ENCODE measurements at places on chromosomes 3 and 15.

GRCh38 chr15:69668039-69668705, 215.6 kb downstream of the RPLP1 start:
- no peak for DNase-seq

GRCh38 chr15:99566157-99566897, 543 bp downstream of the MEF2A start:
- no peak for DNase-seq

DNA sequence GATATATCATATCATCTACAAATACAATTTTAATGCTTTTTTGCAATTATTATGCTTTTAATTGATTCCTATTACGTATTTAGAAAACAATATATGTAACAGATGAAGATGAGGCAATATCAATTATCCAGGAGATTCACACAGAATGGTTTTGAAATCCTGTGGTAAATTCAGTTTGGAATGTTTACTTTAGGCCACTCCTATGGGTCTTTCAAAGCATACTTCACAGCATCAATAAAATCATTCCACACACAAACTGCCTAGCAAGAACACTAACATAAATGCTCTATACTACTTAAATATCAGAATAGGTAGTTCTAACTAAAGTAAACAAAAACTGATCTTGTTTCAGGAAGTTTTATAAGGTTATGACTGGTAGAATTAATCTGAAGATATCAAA, 90.5 kb downstream of the FAM227B start:
- DNase-seq: no peak

DNA sequence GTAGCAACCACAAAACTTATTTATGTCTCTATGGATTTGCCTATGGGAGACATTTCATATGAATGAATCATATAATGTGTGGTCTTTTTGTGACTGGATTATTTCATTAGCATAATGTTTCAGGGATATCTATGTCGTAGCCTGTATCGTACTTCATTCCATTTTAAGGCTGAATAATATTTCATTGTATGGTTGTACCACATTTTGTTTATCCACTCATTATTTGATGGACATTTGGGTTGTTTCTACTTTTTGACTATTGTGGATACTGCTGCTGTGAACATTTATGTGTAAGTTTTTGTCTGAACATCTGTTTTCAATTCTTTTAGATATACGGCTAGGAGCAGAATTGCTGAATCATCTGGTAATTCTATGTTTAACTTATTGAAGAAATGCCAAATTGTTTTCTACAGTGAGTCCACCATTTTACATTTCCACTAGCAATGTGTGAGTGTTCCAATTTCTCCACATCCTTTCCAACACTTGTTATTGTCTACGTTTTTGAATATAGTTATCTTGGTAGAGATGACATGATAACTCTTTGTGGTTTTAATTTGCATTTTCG, 134.4 kb upstream of the DAZL start:
- DNase-seq: no peak

GRCh38 chr3:152047465-152047864, 174.0 kb downstream of the SUCNR1 start:
- DNase-seq: no peak

DNA sequence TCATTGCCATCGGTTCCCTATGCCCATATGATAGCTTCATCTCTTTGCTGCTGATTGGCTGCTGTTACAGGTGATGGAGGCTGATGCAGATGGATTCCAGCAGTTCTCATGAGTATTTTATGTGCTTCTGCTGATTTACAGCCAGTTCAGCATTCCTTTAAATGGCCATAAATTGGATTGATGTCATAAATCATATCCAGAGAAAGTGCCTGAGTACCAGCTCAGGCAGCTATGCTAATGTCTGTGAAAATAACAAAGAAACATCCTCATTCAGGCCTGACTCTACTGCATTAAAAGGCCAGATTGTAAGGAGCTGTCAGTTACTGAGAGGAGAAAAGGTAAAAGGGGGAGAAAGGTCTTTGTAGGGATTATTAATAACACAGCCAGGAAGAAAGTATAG, 756.8 kb downstream of the IGSF11 start:
- DNase-seq: no peak

GRCh38 chr3:105527949-105528348, 161.2 kb downstream of the ALCAM start:
- DNase-seq: no peak

- no peak for DNase-seq
These were observed 228.9 kb upstream of the FEZF2 start for GRCh38 chr3:62602129-62602770.
